ENCODE measurements at places on chromosomes 1 and 21.
A peak's percentile ranks its signal among the peaks of the same experiment; 100 is the strongest.

GRCh38 chr21:45611939-45612664 is 31.4 kb upstream of the PCBP3 start:
- DNase-seq: no peak

DNA sequence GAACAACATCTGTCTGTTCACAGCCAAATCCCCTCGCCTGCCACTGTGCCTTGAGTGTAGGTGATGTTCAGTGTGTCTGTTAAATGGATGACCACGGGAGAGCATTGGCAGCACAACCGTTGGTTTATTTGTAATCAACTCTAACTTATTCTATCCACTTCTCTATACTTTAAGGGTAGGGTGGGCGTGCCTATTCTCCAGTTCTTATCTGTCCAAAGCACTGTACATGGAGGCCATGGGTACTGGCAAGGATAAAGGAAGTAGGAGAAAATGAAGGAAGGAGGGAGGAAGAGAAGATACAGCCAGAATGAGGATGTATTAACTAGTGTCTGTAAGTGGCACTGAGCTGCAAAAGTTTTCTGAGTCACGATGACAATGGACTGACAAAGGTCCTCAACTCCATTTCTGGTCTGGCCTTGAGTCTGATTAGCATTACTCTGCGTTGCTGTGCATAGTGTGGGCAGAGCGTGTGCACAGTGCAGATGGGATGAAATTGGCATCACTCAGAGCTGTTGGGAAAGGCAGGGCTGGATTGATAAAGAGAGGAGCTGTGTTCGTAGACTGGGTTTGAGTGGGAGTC is 7.1 kb downstream of the RHOU start:
- DNase-seq: no peak

- DNase-seq: no peak
Measured at GRCh38 chr1:162993846-162994245, 75.3 kb upstream of the RGS4 start.

DNA sequence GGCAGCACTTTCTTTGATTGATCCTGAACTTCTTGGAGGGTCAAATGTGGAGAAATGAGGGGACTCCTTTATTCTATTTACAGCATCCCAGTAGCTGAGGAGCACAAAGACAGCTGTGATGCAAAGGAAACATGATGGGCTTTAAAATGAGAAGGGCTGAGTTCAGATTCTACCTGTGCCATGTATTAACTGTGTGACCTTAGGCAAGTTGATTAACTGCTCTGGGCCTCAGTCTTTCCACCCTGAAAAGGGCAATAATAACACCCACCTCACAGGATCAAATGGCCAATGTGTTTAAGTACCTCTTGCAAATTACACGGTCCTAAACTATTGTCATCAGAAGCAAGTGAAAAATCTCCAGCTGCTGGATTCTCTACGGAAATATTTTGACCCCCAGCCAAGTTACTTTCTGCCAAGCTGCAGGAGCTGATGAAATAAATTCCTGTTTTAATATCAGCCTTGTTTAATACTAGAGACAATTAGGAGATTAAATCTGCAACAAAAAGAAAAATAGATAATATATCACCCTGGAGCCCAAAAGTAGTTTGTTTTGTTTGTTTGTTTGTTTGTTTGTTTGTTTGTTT is 15.7 kb downstream of the TMEM81 start:
- DNase-seq: no peak

DNA sequence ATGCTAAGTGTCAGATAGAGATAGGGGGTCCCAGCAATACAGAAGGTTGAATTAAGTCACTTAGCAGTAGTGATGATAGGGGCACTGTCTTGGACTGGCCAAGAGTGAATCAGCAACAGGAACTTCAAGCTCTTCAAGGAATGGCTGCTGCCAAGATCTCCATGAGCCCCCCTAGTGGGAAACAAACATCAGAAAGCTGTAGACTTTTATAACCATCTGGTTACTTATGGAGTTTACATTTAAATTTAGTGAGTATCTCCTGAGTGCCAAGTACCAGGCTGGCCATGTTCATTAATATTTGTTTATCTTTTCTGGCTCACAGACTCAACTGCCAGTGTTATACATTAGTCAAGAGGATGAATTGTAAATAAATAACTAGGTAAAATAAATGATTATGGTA is 327.3 kb downstream of the TTLL7 start:
- no peak for DNase-seq

GRCh38 chr21:45074818-45075595 is 627 bp downstream of the ADARB1 start:
- DNase-seq: no peak

GRCh38 chr1:107019166-107019565 is 37.3 kb upstream of the PRMT6 start:
- DNase-seq: no peak

DNA sequence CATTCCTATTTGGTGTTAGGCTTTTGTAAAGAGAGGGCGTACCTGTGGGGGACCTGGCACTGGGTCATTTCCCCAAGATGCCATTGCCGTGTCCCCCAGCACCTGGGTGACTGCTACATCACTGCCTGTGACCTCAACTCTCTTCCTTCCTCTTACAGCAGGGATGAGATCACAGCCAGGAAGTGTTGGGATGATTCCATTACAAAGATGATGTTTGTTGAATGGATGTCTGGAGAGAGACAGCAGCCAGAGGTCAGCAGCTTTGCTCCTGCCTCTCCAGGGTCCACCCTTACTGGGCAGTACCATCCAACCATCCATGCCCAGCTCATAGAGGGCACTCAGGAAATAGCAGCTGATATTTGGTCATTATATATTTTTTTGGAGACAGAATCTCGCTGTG is 35.1 kb downstream of the TMEM51 start:
- no peak for DNase-seq

GRCh38 chr1:191134796-191135195 is 657.1 kb upstream of the BRINP3 start:
- DNase-seq: no peak

- DNase-seq: no peak
Measured at GRCh38 chr1:115668579-115668978, 26.8 kb downstream of the VANGL1 start.

- DNase-seq: peak; percentile 70
Measured at GRCh38 chr1:228139931-228140723, at the start of gene GUK1. Gene GUK1, plus strand, starts transcription at chr1:228140279. Its CDS starts 24 bp downstream, at chr1:228140303.

- no peak for DNase-seq
Measured at GRCh38 chr1:26991310-26992116, 2.0 kb upstream of the TRNP1 start.

- no peak for DNase-seq
Measured at GRCh38 chr1:7525338-7526063, 245.6 kb upstream of the VAMP3 start.

- DNase-seq: no peak
Measured at GRCh38 chr1:65267271-65267670, 42.1 kb upstream of the DNAJC6 start.

- DNase-seq: no peak
Measured at GRCh38 chr1:28109639-28110038, 21.2 kb upstream of the EYA3 start.

DNA sequence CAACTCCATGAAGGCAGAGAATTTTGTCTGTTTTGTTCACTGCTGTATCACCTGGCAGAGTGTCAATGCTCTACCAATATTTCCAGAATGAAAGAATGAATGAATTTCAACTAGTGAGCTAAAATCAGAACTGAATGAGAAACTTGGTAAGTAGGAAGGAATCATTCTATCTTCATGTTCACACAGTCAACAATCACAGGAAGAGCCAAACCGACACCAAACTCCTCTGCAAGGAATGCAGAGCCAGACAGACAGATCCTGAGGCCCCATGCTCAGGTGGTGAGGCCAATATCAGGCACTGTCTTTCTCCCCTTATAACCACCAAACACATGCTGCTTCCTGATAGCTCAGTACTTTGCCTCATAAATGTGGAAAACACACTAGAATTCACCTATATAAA is 139.1 kb downstream of the SLC45A1 start:
- no peak for DNase-seq

- DNase-seq: no peak
Measured at GRCh38 chr1:225441314-225442122, 13.7 kb upstream of the LBR start.

DNA sequence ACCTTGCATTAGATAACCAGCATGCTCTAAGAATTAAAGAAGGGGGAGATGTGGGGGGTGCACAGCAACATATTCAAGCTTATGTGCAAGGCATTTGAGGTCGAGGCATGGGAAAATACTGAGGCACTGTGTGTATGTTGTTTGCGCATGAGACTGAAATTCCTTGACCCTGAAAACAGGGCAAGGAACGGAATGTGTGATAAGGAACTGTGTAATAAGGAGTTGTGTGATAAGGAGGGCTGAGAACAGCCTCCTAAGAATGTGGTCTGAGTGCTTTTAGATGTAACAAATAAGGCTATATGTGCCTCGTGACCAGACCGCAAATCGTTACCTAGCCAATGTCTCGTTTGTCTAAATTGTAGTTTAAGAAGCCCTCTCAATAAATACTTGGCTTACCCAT is 26.5 kb upstream of the ITLN1 start:
- no peak for DNase-seq
